ENCODE measurements at places on chromosomes 6 and 20.

DNA sequence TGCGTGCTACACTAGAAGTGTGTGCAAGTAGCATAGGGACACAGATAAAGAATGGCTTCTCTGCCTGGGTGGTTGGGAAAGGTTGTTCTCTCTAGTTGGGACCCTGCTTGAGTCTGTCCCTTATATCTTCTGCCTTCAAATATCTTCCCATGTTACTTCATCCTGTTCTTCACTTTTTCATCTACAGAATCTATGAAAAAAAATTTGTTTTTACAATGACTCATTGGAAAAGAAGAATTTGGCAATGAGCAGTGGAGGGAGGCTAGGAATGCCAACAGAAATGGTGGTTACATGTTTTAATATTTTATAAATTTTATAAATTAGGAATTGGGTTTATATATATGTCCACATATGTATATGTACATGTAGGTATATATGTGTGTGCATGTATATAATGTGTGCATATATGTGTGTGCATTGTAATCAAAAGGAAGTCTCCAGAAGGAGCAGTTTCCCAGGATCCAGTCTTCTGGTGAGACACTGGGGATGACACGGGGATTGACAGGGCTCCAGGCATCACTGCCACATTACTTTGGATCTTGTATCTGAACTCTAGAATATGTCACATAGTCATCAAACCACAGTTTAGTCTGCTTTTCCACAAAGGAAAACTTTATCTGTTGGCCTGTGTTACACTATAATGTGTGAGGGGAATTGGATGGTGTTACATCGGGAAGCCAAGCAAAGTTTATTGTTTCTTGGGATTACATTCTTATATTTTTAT lies 75.3 kb upstream of the RIPOR2 start:
- DNase-seq: peak; percentile 61

DNA sequence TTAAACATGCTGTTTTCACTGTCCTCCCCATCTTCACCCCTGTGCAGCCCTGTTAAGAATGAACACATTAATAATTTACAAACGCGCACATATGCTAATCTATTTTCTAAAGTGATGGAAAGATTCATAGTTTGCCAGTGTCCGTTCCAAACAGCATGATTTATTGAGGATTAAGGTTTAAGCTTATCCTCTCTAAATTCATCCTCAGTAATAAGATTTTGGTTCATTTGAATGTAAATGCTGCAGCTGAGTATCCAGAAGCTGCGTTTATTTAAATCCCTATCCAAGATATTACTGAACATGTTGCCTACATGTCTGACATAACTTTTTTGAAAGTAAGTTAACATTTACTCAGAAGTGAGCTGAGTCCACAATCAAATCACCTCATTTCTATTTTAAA lies 42.8 kb upstream of the FAM135A start:
- no peak for DNase-seq

GRCh38 chr20:19807946-19808330 lies 49.9 kb downstream of the RIN2 start:
- no peak for DNase-seq

- DNase-seq: no peak
Observed at GRCh38 chr6:150230164-150230561, 87.3 kb downstream of the PPP1R14C start.

DNA sequence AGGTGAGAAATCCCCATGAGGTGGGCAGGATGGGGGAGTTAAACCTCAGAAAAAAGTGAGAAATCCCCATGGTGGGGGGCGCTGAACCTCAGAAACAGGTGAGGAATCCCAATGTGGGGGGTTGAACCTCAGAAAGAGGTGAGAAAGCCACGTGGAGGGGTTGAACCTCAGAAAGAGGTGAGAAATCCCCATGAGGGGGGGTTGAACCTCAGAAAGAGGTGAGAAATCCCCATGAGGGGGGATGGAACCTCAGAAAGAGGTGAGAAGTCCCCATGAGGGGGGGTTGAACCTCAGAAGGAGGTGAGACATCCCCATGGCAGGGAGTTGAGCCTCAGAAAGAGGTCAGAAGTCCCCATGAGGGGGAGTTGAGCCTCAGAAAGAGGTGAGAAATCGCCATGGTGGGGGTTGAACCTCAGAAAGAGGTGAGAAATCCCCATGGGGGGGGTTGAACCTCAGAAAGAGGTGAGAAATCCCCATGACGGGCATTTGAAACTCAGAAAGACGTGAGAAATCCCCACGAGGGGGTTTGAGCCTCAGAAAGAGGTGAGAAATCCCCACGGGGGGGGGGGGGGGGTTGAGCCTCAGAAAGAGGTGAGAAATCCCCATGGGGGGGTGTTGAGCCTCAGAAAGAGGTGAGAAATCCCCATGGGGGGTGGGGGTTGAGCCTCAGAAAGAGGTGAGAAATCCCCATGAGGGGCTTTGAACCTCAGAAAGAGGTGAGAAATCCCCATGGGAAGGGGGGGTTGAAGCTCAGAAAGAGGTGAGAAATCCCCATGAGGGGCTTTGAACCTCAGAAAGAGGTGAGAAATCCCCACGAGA lies 14.3 kb upstream of the GOPC start:
- no peak for DNase-seq
